Stimulated activated CD8-positive, alpha-beta memory T cell treated with anti-CD3 and anti-CD28 coated beads, Interleukin-15, amount 100 ng/mL, for 4 hours (primary cell): ENCODE measurements at places on chromosomes 4 and X.

- DNase-seq: no peak
Observed at GRCh38 chr4:106496061-106496460, 127.5 kb upstream of the GIMD1 start.

GRCh38 chr4:150259861-150260567 lies 181.8 kb downstream of the DCLK2 start:
- no peak for DNase-seq

DNA sequence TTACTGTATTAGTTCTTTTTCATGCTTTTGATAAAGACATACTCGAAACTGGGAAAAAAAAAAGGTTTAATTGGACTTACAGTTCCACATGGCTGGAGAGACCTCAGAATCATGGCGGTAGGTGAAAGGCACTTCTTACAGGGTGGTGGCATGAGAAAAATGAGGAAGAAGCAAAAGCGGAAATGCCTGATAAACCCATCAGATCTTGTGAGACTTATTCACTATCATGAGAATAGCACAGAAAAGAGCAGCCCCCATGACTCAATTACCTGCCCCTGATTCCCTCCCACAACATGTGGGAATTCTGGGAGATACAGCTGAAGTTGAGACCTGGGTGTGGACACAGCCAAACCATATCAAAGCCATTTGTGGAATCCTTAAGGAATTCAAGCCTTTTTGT lies 1238.9 kb downstream of the ADGRL3 start:
- no peak for DNase-seq

DNA sequence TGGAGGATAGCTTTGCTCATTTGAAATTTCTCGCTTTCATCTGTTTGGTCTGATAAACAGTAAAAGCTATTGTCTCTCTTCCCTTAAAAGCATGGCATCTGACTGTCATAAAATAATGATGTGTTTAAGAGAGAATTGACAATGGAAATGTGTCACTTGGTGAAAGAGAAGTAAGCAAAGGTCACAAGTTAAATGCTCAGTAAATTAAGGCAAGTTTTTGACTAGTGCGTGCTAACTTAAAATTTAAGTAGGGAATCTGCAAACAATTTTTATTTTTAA lies 161.6 kb upstream of the ANKRD50 start:
- DNase-seq: no peak

DNA sequence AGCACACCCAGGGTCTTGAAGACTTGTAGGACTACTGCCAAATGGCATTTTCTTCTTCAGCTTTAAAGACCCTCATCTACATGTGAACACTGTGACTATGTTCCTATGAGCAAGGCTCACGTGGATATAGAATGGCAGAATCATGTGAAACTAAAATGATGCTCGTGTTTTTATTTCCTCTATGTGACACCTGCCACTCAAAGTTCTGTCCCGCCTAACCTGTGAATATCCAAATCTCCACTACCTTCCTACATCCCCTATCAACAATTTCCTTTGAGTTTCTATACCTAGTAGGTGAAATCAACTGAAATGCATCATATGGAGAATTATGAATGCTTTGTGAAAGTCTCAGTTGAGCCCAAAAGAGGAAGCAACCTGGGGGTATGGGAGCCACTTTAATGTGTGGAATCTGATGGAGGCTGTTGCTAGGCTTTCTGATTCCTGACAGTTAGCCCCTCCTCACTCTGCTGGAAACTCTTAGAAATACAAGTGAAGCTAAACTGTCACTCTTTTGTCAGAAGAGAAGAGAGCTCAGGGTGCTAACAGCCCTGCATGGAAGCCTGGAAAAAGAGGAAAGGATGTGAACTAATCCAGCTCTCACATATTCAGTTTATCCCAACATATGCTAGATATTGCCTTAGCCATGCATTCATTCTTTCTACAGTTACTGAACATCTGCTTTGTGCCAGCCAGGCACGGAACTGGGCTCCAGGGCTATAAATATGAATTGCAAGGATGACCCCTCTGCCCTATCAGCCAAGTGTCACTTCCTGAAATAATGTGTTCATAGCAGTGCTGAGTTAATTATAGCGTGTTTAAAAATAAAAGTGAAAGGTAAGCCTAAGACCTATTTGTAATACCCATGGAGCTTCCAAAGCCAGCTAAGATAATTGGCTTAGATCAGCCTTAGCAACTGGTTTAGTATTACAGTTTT lies 11.0 kb downstream of the LHFPL1 start:
- DNase-seq: no peak

DNA sequence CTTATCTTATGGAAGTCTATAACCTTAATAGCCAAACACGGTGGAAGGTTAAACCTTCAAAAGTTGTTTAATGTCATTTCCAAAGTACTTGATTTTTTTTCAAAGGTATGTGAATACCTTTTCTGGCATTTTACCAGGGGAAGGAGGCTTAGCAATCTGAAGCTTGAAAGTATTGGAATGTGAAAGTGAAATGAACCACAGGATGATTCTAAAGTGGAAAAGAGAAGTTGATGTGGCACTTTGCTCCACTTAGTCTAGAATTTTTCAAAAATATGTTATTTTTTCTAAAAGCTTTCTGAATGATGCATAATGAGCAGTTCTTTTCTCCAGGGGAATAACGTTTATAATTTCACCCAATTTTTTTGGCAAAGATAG lies 19.2 kb downstream of the PI4K2B start:
- no peak for DNase-seq

DNA sequence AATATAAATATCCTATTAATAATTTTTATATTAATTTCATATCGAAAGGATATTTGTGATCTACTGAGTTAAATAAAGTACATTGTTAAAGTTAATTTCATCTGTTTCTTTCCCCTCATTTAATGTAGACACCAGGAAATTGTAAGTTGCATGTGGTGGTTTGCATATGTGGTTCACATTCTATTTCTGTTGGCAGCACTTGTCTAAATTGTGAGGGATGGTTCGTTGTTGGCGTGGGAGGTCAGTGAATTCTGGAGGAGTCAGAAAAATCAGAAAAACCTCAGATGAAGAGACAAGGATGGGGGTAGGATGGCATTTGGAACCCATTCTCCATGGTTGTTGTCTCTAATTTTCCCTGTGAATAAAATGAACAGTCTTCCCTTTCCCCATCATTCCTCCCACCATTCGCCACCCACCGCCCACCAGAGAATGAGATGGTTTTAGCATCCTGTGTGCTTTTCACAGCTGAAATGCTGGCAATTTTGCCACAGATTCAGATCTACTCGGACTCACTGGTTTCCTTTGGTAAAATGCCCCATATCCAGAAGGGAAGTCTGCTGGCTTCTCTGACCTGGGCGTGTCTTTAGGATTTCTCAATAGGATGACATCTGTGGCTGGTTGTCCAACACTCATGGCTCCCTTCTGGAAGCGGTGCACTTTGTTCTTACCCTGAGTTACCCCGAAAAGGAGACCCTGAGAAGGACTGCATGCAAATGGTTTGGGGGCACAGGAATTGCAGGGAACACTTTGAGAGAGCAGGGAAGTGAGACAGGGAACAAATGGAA lies 52.3 kb downstream of the LGI2 start:
- no peak for DNase-seq

DNA sequence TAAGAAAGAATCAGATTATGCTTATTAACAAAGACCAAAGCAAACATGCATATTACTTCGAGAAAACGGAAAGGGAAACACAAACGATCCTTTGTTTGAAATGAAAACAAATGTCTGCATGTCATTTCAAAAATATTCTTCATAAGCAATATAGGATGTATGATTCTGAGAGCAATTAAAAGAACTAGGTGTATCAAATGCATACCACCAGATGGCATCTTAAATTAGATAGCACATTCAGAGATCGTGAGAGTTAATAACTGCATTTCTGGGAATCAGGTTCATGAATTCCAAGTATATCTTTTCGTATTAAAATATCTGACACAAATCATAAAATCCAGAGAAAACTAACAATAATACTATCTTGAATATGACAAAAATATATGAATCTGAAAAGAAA lies 159.5 kb downstream of the PPP3CA start:
- DNase-seq: no peak

- DNase-seq: no peak
Observed at GRCh38 chrX:133497356-133497755, 82.1 kb upstream of the GPC4 start.

- DNase-seq: no peak
Observed at GRCh38 chrX:120377715-120378114, 15.8 kb downstream of the ATP1B4 start.

GRCh38 chrX:131571348-131571747 lies 27.5 kb downstream of the OR13H1 start:
- DNase-seq: no peak

GRCh38 chr4:184534511-184535391 lies 60.4 kb upstream of the IRF2 start:
- DNase-seq: no peak

DNA sequence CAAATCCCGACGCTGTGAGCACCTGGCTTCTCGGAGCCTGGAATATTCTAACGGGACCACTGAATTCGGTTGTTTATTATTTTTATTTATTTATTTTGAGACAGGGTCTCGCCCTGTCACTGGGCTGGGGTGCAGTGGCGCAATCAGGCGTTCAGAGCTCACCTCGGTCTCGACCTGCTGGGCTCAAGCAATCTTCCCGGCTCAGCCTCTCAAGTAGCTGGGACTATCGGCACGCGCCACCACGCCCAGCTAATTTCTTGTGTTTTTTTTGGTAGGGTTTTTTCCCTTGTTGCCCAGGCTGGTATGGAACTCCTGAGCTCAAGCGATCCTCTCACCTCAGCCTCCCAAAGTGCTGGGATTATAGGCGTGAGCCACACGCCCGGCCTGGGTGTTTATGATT lies 21.5 kb upstream of the S100P start:
- no peak for DNase-seq

GRCh38 chrX:46611658-46612362 lies 38.2 kb downstream of the CHST7 start:
- DNase-seq: no peak
